Germinal center (tissue), 1 donor: ENCODE measurements at places on chromosomes 5 and 9.

DNA sequence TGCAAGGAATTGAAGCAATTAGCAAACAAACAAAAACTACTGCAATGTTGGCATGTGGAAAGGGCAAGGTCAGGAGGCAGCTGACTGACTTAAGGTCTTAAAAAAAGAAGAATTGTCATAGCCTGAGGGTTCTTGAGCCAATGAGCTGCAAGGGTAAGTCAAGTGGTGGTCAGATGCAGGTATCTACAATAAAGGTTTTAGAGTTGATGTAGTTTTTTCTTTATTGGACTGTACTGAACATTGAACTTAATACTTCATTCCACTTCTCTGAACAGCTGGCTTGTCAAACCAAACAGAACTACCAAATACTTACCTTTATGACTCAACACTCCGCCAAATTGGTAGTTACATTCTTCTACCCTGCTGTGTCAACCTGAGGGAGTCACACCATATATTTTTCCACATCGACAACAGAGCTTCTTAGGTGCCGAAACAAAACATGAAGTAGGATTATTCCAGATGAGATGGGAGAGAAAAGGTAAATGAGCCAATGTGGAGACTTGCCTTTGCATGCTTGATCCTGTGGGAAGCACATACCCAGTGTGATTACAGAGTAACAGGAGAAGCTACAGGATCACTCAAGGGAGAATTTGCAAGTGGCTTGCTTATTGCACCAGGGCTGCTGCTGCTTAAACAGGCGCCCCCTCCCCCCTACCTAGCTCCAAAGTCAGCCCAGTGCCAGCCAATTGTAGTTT is 35.3 kb downstream of the EQTN start:
- no peak for DNase-seq

GRCh38 chr5:42387563-42387962 is 35.7 kb upstream of the GHR start:
- no peak for DNase-seq

DNA sequence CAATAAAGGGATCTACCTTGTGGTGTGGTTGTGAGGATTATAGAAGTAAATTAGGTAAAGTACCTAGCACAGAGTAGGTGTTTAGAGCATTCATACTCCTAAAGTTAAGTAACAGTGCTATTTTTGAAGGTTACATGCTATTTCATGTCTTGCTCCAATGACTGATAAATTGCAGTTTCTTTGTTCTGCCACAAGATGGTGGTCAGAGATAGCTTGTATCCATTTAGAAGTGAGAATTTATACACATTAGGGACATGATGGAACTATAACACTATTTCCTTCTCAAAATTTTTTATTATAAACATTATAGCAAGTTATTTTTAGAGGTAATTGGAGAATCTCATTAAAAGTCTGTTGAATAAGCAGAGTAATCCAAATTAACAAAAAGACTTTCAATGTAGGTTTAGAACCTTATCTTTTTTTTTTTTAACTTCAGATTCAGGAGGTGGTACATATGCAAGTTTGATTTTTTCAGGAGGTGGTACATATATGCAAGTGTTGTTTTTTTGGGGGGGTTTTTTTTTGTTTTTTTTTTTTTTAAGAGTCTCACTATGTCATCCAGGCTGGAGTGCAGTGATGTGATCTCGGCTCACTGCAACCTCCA is 17.1 kb downstream of the MTREX start:
- peak; percentile 41 for DNase-seq

DNA sequence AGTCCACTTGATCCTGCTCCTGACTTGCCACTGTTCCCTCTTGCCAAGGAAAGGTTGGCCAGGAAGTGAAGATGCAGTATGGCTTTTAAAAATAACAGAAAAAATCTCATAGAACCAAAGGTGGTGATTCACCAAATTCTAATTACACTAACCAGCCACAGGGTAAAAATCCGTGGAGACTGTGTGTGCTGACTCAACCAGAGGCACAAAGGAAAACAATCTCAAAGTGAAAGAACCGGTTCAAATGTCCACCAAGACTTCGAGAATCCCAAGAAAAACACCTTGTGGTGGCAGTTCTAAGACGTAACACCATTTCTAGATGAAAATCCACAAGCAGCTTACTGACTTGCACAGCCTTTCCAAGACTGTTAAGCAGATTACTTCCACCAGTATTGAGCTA is 279.1 kb downstream of the TLE1 start:
- DNase-seq, result no peak

DNA sequence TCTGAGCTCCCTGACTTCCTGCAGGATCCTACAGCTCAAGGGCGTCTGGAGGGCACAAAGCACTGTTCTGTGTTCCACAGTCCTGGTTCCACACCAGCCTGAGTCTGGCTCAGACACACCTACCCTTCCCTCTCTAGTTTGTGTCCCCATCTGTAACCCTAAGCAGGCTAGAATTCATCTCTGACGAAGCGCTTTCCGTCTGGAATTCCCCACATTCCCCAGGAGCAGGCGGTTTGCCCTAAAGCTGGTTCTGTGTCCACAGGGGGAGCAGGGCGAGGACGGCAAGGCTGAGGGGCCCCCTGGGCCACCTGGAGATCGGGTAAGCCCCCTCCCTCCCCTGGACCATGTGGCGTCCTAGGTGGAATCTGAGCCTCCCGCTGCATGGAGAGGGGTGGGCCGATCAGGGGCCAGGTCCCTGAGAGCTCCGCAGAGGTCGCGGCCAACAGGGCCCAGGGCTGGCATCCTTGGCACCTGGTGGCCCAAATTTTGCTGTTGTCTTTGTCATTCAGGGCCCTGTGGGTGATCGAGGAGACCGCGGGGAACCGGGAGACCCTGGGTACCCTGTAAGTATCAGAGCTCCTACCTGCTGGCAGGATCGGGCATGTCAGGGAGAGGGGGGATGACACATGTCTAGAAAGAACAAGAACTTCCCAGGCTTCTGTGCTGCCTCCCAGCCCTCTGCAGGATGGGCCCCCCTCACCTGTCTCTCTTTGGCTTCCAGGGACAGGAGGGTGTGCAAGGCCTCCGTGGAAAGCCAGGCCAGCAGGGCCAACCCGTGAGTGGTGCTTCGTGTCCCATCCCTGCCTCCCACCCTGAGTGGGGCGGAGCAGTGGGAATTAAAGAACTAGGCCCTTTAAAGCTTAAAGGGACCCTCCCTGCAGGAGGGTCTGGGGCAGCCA is 34.5 kb upstream of the ORM1 start:
- no peak for DNase-seq

DNA sequence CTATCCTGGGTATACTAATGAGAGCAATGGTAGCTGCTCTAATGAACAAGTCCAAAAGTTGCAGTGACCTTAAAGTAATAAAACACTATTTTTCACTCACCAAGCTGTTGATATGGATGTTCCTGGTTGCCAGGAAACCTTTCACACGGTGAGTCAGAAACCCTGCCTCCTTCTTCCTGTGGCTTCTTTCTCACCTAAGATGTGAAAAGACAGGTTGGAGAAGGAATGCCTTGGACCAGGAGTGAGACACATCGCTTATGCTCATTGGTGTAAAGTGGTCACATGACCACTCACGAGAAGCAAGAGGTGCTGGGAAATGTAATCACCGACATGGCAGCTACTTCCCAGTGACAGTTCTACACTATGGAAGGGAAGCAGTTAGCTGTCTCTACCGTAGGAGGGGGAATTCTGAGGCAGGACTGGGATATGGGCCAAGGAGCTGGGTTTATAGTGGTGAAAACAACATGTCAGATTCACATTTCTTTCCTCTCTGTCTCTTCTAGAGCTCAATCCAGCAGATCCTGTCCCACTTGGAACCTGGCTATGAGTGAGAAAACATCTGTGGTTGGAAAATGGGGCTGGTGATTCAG is 320.4 kb upstream of the KLF4 start:
- DNase-seq, result no peak

DNA sequence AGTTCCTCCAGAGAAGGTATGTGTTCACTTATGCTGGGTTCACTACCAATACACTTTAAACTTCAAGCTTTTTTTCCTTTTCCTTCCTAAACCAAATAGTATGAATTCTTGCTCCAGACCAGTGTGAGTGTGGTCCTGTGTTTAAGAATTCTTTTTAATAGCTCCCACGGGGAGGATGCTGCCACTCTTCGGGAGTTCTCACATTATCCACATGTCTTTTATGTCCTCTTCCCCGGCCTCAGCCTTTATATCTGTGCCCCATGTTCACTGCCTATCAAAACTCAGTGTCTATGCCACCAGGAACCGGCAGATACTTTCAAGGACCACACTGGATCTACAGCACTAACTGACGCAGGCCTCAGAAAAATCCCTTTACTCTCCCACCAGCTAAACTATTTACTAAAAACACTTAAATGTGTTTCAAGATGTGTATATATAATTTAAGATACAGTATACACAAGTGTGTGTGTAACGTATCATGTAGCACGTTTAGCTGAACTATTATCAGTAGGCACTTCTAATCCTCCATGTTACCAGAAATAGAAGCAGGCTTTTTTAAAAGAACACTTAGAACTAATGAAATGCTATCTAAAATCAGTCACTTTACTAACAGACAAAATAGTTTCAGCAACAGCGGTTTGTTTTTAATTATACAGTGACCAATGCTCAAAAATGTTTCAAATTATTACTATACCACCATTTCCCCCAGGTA is 88.0 kb downstream of the PLPP1 start:
- DNase-seq, result no peak

DNA sequence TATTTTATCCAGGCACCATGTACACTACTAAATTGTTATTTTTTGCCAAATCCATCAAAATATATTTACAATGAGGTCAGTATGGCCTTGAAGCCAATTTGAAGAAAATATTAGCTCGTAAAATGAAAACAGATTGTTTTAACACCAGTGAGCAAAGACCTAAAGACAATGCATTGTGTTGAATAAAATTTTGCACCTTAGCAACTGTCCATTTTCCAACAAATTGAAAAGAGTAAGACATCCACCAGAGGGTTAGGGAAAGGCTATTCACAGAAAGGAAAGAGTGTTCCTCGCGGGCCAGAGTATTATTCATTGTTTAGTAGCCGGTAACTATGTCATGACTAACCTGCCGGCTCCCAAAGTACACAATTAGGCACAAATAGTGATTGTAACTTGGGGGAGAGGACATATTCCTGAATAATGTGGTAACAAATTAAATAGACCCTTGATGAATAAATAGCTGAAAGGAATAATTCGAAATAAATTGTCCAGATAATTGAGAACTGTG is 213.3 kb downstream of the DNAH5 start:
- DNase-seq, result no peak

DNA sequence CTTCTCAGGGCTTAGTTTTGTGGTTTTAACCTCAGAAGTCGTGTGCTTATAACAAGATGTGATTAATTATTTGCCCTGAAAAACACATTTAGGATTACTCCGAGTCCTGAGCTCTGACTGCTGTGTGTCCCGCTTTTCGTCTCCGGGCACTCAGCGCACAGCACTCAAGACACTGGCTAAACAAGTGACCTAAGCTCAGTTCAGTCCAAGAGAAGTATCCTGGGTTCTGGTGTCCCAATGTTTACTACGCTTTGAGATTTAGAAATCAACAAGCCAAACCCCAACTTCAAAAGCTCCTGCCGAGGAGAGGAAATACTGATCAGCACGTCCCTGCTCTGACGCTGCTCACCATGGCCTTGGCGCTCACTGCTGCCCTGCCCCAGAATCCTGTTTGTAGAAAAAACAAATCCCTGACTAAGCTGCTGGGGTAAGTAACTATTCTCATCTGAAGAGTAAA is 53.2 kb downstream of the IPPK start:
- no peak for DNase-seq

- DNase-seq, result no peak
Measured at GRCh38 chr5:68170826-68171558, 44.6 kb upstream of the PIK3R1 start.

- no peak for DNase-seq
Measured at GRCh38 chr9:91223000-91223399, 138.7 kb downstream of the AUH start.

GRCh38 chr5:17217493-17218352 is at the start of gene BASP1:
TSS of gene BASP1 (plus strand) at chr5:17217631. CDS start at chr5:17275217, 57,586 bp downstream.
- DNase-seq, result peak; percentile 86

DNA sequence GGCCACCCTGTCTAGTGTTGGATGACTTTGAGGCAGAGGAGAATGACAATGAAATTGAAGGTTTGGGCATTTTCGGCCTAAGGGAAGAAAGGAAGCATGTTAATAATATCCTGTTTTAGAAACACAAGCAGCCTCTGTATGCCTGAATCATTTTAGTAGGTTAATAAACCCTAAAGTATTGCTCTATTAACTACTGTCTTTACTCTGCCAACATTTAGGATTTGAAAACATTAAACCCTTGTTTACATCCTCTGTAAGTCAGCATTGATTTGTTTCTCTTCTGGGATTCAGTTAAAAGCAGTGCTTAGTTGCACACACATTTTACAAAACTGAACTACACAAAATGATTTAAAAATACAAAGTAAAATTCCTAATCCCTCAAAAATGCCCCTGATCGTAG is 358.9 kb downstream of the ARRDC3 start:
- DNase-seq, result no peak

- no peak for DNase-seq
Measured at GRCh38 chr5:144391044-144391443, 220.4 kb downstream of the KCTD16 start.

DNA sequence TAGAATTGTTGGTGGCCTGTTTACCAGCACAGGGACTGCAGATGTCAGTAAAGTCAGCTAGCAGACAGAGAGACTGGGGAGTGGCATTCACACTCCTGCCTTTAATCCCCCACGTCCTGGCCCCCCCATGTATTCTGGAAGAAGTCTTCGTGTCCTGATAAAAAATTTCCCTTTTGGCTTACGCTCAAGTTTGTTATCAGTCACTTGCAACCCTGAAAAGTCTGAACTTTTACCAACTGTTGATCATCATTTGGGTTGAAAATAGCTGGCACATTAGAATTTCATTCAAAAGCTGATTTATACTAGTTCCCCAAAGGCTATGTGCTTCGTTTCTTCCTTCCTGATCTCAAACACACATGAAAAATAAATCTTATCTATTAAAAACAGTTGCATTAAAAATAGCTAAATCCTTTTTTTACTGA is 5.8 kb upstream of the CRHBP start:
- no peak for DNase-seq

DNA sequence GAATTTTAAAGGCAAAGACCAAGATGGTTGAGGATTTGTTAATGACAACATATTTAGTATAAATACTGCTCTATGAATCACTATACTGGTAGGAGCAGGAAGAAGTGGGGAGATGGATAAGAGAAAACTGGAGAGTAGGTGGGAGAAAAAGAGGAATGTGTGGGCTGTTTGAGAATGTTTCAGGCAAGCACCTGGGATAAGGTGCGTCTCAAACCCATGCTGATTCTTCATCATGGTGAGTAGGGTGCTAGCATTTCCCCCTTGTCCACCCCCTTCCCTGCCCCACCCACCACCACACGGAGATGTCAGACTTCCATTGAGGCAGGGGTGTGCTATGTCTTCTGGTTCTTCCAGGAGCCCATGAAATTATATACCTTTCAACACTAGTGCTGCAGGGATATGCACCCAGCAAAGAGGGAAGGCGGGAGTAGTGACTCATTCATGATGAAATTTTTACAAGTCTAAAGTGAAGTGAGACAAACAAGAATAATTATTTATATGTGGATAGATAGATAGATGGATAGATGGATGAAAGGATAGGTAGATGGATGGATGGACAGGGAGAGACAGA is 54.3 kb downstream of the MTX3 start:
- DNase-seq, result no peak

- no peak for DNase-seq
Measured at GRCh38 chr9:81489046-81489445, 200.3 kb downstream of the TLE1 start.
